Dermis microvascular lymphatic vessel endothelial cell (primary cell): ENCODE measurements at places on chromosomes 16 and 17. TPM values are rescaled to one million over a fixed set of nuclear protein-coding genes. Genes with fewer than 3 reads are reported as not detected.

Gene TMEM235
- total RNA-seq, result under 0.01 and 0.51 TPM in 2 replicates

- no peak for DNase-seq
These were observed 34.3 kb upstream of the RBFOX3 start for GRCh38 chr17:79645022-79645776.

Gene C16orf96
- total RNA-seq, result not detected in 2 replicates

DNA sequence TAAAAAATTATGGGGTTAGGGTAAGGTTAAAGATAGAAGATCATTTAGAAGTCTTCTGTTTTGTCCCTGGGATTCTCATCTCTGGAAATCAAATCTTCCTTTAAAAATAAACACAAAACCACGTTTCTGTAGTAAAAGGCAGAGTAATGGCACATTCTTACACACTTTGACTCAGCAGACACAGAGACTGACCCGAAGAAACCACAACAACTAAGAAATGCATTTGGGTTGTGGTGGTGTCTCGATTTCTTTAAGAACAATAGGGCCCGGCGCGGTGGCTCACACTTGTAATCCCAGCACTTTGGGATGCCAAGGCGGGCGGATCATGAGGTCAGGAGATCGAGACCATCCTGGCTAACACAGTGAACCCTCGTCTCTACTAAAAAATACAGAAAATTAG, 54.9 kb upstream of the MYH10 start:
- no peak for DNase-seq

Gene TEX19
- not detected in 2 replicates for total RNA-seq

Gene CCDC200
- not detected in 2 replicates for total RNA-seq

Gene TNK1
- 2.1 and 2.3 TPM in 2 replicates for total RNA-seq

Gene KRTAP9-4
- not detected in 2 replicates for total RNA-seq

DNA sequence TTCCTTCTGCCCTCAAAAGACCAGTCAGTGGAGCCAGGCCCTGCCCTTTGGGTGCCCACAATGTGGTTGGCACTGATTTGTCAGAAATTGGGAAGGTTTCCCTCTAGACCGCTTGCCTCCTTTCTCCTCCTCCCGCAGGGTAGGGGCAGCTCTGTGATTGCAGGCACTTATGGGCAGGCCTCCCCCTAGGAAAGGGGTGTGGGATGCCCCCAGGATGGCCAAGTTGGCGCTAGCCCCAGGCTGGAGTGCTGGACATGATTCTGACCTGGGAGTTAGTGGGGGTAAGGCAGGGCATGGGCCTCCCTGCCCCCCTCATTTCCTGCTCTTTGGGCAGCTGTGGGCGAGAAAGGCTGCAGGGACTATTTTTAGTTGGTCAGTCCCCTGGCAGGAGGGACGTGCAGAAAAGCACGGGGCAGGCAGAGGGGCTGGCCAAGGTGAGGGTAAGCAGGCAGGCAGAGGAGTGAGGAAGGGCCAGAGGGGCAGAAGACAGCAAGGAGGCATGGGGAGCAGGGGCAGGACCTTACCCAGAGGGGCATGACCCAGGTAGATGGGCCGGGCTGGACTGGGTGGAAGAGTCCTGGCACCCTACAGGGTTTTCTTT, 3.3 kb downstream of the RARA start:
- no peak for DNase-seq

GRCh38 chr16:9033125-9033830, 58.2 kb upstream of the HAPSTR1 start:
- peak; percentile 52 for DNase-seq

Gene CCDC137
- 6.3 and 8.5 TPM in 2 replicates for total RNA-seq

DNA sequence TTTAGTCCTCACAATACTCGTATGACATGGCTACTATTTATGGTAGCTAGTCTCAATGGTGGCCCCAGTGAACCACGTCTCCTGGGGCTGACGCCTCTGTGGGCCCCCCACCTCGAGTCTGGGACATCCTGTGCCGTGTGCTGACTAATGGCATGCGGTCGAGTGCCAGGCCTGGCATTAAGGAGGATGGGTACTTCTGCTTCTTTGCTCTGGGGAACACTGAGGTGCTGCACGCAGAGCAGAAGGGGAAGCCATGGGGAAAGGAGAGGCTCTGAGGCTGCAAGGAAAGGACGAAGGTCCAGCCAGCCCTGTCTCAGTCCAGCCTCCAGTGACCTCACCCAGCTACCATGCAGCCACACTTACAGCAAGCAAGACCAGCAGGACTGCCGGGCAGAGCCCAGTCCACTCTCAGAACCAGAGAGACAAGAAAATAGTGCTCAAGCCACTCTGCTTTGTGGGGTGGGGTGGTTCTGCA, 5.7 kb upstream of the MPRIP start:
- no peak for DNase-seq

DNA sequence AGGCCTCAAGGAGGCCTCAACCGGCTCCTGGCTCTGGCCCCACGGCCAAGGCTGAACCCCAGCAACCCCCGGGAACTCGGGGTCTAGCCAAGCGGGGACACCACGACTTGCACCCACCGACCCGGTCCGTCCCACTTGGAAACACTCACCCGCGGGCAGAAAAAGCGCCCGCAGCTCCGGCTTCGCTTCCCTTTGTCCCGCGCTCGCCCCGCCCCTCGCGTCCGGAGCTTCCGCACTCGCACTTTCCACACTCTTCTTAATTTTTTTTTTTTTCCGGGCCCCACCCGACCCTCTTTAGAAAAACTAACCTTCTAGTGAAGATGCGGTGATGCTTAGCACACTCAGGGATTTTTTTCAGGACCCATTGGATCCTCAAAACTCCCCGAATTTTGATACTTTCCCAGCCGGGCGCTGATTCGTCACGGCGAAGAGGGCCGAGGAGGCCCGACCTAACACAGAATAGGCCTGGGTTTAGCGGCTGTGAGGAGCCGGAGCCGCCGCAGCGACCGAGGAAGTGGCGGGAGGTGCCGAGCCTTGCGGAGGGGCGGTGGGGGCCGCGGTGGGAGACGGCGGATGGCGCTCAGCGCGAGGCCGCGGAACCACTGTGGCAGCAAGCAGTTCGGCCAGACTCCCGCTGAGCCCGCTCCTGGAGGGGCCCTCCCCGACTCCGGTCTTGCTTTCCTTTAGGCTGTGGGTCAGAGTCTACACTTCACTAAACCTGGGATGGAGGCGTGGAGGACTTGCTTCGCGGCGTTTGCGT, at the start of gene SMARCE1:
SMARCE1 (minus strand) TSS at position 195 of the 760 bp plus-strand sequence. CDS start 2,016 bp downstream, outside the sequence.
- peak; percentile 82 for DNase-seq

- DNase-seq, result no peak
These were observed 111.4 kb downstream of the METRNL start for GRCh38 chr17:83190601-83191387.

DNA sequence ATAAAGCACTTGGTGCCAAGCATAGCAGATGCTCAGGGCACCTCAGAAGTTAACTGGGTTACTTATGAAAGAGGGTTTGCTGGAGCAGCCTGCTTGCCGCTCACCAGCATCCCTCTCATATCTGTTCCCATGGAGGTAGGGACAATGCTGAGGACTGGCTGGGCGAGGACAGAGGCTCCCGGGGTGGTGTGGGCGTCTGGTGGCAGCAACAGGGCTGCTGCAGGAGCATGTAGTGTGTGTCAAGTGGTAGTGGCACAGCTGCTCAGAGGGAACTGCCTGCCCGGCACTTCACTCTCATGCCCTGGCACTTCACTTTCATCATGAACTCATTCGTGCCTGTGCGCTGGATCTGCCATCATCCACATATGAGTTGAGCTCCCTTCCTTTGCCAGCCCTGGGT, 26.9 kb upstream of the ZNHIT3 start:
- DNase-seq, result no peak

DNA sequence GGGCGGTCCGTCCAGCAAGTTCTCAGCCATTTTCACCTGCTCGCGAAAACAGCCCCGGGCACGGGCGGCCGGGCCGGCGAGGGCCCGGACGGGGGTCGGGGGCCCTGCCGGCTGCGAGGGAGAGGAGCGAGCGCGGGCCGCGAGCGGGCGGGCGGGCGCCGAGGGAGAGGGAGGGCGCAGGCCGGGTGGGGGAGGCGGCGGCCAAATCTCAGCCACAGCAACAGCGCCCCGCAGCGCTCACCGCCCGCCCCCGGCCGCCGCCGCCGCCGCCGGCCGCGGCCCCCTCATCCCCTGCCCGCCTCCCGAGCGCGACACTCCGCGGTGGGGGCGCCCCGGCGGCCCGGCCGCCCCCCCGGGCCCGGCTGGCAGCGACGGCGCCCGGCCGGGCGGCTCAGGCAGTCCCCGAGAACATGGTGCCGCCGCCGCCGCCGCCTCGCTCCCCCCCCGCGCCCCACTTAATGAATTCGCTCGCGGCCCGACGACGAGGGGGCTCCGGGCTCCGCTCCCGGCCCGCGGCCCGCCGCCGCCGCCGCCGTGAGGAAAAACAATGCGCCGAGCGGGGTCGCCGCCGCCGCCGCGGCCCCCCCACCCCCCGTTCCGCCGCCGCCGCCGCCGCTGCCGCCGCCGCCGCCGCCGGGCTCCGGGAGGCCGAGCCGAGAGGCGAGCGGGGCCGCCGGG, 487 bp downstream of the CREBBP start:
- peak; percentile 74 for DNase-seq

Gene GCGR
- not detected in 2 replicates for total RNA-seq

DNA sequence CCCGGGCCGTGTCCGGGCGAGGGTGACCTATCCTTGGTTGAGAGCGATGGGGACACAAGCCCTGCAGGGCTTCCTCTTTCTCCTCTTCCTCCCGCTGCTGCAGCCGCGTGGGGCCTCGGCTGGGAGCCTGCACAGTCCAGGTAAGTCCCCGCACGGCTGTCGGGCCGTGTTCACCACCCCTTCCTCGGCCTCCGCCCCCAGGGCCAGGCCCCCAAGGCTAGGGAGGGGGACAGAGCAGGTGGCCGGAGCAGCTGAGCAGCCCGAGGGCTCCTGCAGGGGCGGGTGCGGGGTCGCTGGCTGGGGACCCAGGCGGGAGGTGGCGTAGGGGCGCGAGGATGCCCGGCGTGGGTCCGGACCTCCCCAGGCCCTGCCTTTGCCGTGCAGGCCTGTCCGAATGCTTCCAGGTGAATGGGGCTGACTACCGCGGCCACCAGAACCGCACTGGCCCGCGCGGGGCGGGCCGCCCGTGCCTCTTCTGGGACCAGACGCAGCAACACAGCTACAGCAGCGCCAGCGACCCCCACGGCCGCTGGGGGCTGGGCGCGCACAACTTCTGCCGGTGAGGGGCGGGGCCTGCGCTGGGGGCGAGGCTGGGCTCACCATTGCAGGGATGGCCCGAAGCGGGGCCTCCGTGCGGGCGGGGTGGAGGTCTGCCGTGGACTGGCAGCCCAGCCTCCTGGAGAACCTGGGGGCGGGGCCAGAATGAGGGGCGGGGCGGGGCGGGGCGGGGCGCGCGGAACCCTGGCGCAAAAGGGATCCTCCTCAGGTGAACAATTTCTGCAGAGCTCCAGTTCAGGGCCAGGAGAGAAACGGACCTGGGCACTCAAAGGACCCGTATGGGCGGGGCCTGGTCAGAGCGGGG, 631 bp downstream of the KREMEN2 start:
- DNase-seq, result peak; percentile 21

Gene TP53TG3C
- total RNA-seq, result not detected in 2 replicates

- DNase-seq, result no peak
These were observed 256.6 kb downstream of the HS3ST3B1 start for GRCh38 chr17:14557480-14557879.

Gene CD300LB
- not detected in 2 replicates for total RNA-seq

DNA sequence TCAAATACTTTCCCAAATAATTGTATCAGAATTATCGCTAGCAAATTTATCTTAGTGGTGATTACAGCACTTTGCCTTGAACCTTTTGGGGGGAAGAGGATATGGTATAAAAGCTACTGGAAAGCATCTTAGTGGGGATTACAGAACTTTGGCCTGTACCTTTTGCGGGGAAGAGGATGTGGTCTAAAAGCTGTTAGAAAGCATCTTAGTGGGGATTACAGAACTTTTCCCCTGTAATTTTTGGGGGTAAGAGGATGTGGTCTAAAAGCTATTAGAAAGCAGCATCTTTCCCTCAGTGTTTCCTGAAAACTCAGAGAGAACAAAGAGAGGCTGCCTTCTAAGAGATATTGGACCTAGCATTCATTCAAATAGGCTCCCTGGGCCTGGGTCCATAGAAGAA, 4.1 kb downstream of the SLFN12 start:
- no peak for DNase-seq

Gene PEX12
- total RNA-seq, result 2.6 and 2.8 TPM in 2 replicates

DNA sequence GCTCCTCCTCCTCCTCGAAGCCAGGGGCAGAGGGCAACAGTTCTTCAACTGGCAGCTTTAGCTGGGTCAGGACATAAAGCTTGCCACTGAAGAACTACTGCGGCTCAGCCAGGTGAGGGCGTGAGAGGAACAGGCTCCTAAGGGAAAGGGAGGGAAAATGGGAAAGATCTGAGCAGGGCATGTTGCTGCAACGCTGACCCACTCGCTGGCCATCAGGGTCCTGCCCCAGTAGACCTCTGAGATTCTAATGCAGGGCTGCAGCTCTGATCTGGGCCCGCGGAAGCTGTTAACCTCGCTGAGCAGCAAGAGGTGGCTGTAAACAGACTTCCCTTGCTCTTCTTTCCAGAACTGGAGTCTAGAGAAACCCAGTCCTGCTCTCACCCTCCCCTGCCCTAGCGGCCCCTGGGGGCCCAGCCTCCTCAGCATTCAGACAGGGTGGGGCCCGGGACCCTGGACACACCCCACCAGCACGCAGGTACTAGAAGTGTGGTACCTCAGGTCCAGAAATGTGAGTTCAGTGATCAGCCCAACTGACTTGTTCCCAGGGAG, 3.8 kb upstream of the TLCD2 start:
- DNase-seq, result peak; percentile 35

GRCh38 chr17:56648806-56649205, 55.3 kb downstream of the NOG start:
- no peak for DNase-seq

DNA sequence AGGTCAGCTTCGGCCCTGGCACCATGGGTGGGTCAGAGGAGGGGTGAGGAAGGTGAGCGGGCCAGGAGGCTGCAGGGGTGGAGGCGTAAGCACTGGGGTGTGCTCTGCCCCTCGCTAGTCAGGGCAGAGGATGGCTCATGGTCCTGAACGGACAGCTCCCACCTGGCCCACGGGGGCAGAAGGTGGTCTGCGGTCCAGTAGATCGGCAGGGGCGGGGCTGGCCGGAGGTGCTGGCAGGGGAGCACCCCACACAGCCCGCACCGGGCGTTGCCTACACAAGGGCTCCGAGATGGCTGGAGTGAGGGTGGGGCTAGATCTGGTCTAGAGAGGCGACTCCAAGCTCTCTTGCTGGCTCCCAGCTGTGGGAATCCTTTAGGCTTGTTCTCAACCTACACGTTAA, 8.2 kb downstream of the NPTX1 start:
- DNase-seq, result no peak

GRCh38 chr16:18018376-18018775, 318.2 kb downstream of the NPIPA8 start:
- DNase-seq, result no peak

DNA sequence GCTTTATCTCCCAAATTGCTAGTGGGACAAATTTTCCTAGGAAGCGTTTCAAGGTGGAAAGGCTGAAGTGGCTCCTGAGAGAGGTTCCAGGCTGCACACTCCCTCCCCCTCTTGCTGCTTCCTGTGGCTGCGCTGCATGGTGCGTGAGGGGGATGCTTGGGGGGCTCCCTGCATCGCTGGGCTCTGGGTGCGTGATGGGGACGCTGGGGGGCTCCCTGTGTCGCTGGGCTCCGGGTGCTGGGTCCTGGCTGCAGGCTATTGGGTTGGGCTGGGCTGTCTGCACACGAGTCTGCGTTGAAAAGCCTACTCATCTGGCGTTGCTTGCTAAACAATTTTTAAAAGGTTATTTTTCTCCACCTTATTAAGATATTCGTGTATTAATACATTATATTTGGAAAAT, 30.1 kb downstream of the NDEL1 start:
- DNase-seq, result no peak

Gene SULT1A1
- total RNA-seq, result 2.4 and 4.0 TPM in 2 replicates
